ENCODE measurements at places on chromosomes 7 and 10.

DNA sequence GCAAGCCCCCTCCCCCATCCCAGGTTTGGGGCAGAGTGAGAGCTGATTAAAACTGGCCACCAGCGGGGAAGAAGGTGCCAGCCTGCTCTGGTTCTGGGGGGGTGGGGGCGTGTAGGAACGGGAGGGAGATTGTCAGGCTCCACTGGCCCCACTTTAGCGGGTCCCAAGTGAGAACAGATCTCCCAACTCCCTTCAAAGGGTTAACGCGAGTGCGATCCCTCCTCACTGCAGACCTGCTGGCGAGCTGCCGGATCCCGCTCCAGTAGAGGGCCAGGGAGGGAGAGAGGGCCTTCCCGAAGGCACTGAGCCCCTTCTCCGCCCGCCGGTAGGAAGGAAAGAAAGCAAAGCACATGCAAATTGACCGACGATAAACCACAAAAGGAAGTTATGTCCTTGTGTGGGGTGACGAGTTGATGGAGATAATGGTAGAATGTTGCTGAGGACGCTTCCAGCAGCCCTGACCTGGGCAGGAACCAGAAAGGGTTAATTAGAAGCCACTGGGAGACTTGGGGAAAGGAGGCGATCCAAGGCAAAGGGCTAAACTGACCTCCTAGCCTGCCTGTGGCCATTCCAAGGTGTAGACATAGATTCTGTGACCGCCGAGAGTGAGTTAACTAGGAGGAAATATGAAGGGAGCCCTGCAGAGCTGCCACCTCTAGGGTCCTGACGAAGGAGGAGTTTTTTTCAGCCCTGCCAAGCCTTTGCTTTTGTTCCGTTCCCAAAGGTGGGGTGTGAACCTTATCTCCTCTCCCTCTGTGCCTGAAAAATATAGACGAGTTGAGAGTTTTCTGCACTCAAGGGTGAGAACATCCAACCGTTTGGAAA, 1.5 kb downstream of the NRG3 start:
- DNase-seq, result no peak

- DNase-seq, result no peak
Measured at GRCh38 chr7:16318989-16319915, 102.1 kb downstream of the CRPPA start.

DNA sequence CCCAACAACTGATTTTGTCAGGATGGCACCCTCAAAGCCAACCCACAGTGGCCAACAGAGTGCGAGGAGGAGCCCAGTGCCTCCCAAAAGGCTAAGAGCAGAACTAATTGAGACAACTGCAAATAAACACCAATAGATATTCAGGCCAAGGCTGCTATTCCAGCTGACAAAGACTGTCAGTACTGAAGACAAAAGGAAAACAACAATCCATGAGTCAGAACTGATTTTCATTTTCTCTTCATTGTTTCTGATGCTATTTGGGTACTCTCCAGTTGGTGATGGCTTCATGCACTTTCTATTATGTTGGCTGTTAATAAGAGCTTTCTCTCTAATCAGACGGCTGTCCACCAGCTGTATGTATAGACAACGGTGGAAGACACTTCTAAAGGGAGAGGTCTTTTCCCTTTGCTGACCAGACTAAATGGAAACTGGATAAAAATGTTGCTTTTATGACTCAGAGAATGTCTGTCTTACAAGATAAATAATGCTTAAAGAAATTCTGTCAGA, 515.9 kb downstream of the PARD3 start:
- no peak for DNase-seq

DNA sequence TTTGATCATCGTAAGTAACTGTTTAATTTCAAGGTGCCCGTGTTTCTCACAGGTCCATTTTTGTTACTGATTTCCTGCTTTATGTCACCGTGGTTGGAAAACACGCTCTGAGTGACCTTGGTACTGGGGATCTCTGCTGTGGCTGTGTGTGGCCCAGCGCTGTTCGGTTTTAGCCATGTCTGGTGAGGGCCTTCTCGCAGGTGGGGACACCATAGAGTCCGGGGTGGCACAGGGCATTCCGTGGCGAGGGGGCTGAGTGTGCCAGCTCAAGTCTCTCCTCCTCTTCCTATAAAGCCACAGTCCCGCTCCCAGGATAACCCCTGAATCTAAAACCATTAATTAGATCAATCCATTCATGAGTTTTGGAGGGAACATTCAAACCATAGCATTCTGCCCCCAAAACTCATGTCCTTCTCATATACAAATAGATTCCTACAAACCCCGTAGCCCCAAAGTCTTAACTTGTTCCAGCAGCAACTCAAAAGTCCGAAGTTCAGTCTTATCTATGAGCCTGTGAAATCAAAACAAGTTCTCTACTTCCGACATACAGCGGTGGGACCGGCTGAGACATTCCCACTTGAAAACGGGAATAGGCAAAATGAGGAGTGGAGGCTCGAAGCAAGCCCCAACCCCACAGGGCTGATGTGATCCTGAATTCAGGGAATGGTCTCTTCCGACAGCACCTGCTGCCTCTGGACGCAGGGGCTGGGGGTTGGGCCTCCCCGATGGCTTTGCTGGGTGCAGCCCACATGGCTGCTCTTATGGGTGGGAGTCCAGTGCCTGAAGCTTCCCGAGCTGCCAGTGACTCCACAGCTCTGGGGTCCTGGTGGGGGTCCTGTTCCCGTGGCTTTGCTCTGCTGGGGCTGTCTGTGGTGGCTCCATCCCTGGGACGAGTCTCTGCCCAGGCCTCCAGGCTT, 55.0 kb upstream of the NKX6-2 start:
- DNase-seq, result no peak

DNA sequence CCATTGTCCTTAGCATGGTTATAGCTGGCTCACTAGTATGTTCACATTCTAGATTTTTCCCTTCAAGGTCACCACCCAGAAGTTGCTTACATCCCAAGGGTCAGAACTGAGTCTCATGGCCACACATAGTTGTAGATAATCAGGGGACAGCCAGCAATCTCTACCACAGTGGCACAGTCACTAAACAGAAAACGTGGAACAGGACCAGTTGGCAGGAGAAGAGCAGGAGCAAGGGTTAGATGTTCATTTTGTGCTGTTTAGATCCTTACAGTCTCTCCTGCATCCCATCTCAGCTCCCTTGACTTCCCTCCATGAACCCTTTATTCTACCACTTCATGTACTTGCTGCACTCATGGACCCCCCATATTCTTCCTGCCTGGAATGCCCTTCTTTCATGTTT, 73.9 kb downstream of the LRMDA start:
- DNase-seq, result no peak

GRCh38 chr7:158500651-158501052, 87.0 kb downstream of the PTPRN2 start:
- no peak for DNase-seq

- DNase-seq, result no peak
Measured at GRCh38 chr10:29751240-29751639, 116.5 kb upstream of the SVIL start.

- DNase-seq, result no peak
Measured at GRCh38 chr7:137933270-137934017, 68.4 kb downstream of the CREB3L2 start.

GRCh38 chr10:101014230-101014884, 14.7 kb downstream of the LZTS2 start:
- peak; percentile 77 for DNase-seq

- DNase-seq, result no peak
Measured at GRCh38 chr7:13262929-13263530, 575.6 kb downstream of the ARL4A start.

DNA sequence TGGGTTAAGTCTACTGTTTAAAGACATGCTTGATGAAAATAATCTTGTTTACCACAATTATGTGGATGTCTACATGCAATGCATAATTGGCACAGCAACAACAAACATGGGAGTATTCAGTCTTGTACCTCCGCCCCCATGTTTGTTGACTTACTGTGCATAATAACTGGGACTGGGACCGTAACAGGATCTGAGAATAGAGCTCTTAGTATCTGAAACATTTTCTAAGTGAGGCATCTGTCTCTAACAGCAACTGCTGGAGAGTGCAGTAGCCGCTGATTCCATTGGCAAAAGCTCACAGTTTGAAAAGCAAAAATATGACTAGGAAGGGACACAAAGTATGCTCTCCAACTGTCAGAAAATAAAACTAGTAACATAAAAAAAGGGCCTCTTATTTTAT, 61.6 kb downstream of the ENO4 start:
- DNase-seq, result no peak

- DNase-seq, result no peak
Measured at GRCh38 chr10:51046654-51047053, 27.6 kb upstream of the PRKG1 start.

DNA sequence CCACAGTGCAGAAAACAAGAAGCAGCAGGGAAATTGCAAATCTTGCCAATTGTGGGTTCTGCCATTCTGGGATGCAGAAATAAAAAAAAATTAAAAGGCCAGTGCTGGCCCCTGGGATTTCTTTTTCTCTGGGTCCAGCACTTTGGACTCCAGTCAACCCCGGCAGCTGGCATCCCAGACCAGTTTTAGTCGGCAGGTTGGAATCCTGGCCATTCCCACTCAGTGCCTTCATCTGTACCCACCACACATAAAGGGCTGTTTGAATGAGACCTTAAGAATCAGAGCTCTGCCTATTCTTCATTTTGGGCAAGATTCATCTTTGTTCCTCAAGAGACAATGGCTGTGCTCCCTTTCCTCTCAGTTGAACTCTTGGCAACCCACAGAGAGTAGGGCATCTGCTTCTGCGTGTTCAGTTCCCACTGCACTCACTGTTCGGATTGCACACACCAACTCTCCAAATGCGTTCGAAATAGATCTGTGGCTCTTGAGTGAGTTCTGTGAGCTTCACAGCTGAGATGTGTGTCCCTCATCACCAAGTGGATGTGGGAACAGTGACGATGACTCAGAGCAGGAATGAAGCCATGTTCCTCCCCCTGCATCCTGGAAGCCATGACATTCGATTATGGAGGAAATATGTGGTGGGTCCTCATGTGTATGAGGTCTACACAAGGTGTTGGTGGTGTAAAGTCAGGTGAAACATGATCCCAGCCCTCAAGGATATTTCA, 63.0 kb upstream of the EGFR start:
- DNase-seq, result no peak

GRCh38 chr7:133102276-133103060, 20.6 kb upstream of the CHCHD3 start:
- DNase-seq, result no peak

- DNase-seq, result no peak
Measured at GRCh38 chr7:98291717-98292116, 10.2 kb downstream of the BRI3 start.

DNA sequence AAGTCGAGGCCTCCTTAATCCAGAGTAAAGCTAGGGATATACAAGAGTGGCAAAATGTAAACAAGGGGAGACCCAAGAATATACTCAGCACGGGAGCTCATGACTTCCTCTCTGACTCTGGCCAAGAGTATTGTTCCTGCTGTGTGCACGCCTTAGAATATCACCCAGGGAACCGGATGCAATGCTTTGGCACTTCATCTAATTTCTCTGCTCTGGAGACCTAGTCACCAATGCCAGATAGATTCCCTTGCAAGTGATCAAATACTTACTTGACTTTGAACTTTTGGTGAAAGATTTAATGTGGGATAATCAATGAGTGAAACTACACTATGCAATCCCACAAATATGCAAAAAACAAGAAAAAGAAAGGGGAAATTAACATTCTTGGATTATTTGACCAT, 695.5 kb downstream of the INHBA start:
- no peak for DNase-seq

- no peak for DNase-seq
Measured at GRCh38 chr7:88358526-88358838, 51.8 kb upstream of the STEAP4 start.

GRCh38 chr10:33388382-33388781, 53.9 kb upstream of the NRP1 start:
- no peak for DNase-seq

DNA sequence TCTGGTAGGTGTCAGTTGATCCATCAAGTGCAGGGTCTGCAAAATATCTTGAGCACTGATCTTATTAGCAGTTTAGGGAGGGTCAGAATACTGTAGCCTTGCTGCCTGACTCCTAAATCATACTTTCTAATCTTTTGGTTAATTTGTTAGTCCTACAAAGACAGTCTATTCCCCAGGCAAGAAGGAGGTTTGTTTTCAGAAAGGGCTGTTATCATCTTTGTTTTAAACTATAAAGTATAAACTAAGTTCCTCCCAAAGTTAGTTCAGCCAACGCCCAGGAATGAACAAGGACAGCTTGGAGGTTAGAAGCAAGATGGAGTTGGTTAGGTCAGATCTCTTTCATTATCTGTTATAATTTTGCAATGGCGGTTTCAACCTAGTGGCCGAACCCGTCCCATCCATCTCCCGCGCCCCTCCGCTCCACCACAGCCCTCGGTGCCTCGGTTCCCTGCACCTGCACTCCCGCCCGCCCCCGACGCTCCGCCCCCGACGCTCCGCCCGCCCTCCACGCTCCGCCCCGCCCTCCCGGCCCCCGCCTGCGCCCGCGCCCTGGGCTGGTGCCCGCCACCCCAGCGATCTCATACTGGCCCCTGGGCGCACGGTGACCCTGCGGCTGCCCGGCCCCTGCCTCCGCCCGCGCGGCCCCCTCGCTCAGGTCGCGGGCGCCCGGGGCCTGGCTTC, at the start of gene ADCK2:
ADCK2 (plus strand) TSS at position 564 of the 681 bp plus-strand sequence. CDS start 386 bp downstream, outside the sequence.
- peak; percentile 75 for DNase-seq

DNA sequence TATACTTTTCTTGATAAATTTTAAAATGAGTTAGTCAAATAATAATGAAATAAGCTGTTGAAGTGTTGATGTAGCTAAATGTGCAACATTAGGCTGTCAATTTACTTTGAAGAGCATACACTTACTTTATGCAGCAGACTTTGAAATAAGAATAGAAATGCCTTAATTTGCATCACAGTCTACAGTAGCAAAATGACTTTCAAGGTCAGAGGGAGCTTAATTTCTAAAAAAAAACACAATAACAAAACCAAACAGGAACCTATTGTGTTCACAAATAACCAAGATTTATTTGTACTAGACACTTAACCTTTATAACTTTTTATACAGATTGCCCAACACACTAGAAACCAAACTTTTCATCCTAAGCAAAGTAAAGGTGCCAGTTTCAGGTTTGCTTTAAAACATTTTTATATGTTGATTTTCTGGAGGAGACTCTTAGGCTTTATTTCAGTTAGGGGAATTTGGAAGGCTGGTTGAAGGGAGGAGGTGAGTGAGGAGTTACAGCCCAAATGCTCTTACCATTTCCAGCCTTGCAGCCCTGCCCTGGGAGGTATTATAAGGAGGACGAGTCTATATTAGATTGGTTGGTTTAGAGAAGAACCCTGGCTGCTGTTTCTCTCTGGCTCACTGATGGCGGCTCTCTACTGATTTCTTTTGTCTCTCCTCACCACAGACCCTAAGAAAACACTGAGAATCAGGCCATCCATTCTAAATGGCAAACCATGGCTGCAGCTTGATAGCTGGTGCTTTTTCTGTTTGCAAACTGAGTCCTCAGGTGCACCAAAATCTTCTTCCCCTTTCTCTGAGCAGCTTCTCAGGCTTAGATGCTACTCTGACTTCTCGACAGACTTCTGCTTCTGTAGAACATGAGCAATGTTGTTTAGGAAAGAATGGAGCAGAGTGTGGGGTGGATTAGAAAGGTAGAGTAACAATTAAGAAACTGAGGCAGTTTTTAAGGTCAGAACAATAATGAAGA, 55.2 kb upstream of the RPA3 start:
- no peak for DNase-seq

- DNase-seq, result no peak
Measured at GRCh38 chr10:69503001-69503895, 52.0 kb downstream of the TSPAN15 start.

GRCh38 chr7:157574914-157575586, 238.2 kb downstream of the DNAJB6 start:
- no peak for DNase-seq

- no peak for DNase-seq
Measured at GRCh38 chr10:122154031-122154544, 117.0 kb upstream of the BTBD16 start.
